NCI-H2029 treated with DMSO at 0.1 percent for 48 hours (cell line): ENCODE measurements at places on chromosomes 3 and 15.

- DNase-seq: no peak
Measured at GRCh38 chr3:189237526-189237925, 65.8 kb downstream of the TPRG1 start.

GRCh38 chr3:164364111-164364510 lies 714.2 kb downstream of the SI start:
- no peak for DNase-seq

DNA sequence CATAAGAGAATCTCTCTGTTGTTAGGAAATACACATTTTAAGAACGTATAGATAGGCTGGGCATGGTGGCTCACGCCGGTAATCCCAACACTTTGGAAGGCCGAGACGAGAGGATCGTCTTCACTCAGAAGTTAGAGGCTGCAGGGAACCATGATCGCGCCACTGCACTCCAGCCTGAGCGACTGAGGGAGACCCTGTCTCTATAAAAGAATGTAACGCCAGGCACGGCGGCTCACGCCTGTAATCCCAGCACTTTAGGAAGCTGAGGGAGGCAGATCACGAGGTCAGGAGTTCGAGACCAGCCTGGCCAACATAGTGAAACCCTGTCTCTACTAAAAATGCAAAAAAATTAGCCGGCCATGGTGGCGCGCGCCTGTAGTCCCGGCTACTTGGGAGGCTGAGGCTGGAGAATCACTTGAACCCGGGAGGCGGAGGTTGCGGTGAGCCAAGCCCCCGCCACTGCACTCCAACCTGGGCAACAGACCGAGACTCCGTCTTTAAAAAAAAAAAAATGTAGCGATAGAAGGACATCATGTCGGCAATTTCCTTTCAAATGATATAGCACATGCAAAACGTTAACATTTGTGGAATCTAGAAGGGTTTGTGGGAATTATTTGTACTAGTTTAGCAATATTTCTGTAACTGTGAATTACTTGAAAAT lies 730 bp upstream of the RPL14 start:
- DNase-seq: no peak

DNA sequence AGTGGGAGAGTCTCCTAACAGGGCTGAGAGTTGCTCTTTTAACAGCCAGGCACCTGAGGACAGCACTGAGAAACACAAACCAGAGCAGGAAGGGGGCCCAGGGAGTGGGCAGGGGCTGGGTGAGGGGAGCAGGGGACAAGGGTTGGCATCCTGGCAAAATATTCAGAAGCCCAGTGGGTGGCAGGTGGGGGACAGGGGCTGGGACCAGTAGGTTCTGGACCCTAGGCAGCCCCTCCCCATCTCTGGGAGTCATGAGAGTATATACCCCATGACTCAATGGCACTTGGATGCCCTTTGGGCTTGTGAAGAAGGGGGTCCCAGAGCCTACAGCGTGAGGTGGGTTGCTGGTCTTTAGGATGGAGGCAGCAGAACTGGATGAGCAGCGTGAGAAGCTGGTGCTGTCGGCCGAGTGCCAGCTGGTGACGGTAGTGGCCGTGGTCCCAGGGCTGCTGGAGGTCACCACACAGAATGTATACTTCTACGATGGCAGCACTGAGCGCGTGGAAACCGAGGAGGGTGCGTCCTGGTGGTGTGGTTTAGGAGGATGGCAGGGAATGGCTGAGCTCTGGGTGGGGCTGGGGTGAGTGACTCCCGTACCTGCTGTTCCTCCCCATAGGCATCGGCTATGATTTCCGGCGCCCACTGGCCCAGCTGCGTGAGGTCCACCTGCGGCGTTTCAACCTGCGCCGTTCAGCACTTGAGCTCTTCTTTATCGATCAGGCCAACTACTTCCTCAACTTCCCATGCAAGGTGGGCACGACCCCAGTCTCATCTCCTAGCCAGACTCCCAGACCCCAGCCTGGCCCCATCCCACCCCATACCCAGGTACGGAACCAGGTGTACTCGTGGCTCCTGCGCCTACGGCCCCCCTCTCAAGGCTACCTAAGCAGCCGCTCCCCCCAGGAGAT lies 24.2 kb downstream of the NBEAL2 start:
- no peak for DNase-seq

DNA sequence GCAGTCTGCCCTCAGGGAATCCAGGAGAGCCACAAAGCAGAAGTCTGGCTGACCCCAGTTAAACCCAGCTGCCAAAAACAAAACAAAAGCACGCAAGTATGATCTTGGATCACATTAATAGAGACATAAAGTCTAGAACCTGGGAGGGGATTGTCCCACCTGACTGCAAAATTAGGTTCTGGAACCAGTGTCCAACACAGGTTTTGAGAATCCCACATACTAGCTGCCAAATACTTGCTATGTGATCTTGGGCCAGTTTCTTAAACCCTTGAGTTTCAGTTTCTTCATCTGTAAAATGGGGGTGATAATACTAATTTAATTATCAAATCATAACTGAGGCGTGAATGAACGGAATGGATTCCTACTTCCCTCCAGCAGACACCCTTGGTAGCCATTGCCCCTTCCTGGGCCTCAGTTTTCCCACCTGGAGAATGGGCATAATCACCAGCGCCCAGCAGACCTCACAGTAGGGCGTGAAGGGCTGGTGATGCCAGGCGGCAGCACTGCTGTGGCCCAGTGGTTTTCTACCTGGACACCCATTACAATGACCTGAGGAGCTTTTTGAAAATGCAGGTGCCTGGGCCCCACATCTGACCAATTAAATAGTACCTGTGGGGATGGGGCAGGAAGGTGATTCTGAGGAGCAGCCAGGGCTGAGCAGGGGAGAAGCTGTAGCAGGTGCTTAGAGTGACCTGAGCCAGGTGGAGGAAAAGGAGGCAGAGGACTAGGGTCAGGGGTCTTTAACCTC lies 32.2 kb downstream of the GRIP2 start:
- no peak for DNase-seq

GRCh38 chr15:72199721-72200212 lies 2.2 kb upstream of the GRAMD2A start:
- peak; percentile 14 for DNase-seq

DNA sequence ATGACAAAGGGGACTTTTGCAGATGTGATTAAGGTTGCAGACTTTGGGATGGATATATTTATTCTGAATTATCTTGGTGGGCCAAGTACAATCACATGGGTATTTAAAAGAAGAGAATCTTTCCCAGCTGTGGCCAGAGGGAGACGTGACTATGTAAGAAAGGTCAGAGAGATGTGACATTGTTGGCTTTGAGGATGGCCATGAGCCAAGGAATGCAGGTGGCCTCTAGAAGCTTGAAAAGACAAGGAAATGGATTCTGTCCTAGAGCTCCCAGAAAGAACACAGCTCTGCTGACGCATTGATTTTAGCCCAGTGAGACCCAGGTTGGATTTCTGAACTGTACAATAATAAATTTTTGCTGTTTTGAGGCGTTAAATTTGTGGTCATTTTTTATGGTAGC lies 616.0 kb upstream of the TBL1XR1 start:
- DNase-seq: peak; percentile 84

GRCh38 chr3:71111784-71112440 lies 471.6 kb downstream of the FOXP1 start:
- no peak for DNase-seq

GRCh38 chr3:57544181-57545125 lies at the start of gene DNAH12:
DNAH12 (minus strand) TSS chr3:57544344; CDS start chr3:57542870, 1,474 bp downstream.
- peak; percentile 52 for DNase-seq

- DNase-seq: no peak
Measured at GRCh38 chr3:190849607-190850006, 12.9 kb downstream of the GMNC start.

- no peak for DNase-seq
Measured at GRCh38 chr3:21331857-21332256, 419.2 kb downstream of the ZNF385D start.

DNA sequence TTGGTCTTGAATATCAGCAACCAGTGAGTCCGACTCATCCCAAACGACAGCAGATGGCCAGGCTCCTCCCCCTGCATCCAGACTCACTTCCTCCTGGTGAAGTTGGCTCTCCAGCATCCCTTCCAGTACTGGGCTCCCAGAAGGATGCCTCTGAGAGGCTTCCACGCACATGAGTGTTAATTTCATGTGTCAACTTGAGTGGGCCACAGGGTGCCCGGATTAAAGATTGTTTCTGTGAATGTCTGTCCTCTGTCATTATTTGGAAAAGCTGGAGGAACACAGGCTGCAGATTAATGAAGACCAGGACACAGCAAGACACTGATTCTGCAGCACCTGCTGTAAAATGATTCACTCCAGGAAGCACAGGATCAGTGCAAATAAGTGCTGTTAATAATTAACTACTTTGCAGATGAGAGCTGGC lies 99.8 kb downstream of the ATP10A start:
- DNase-seq: no peak

DNA sequence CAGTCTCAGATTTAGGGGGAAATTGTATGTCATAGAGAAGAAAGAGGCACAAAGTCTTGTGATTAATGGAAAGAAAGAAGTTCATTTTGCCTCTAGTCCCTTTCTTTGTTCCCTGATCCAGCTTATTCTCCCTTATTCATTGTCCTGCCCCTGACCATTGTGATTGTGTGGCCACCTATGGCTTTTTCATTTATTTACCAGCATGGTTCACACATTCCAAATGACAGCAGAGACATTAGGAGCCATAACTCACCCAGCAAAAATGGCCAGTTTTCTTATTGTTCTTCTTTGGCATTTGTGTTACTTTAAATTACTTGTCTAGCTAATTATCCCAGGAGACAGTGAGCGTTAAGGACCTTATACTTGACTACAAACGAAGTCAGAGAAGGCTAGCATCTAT lies 36.3 kb upstream of the SGO1 start:
- no peak for DNase-seq
